ENCODE measurements at places on chromosomes 16 and 17.

DNA sequence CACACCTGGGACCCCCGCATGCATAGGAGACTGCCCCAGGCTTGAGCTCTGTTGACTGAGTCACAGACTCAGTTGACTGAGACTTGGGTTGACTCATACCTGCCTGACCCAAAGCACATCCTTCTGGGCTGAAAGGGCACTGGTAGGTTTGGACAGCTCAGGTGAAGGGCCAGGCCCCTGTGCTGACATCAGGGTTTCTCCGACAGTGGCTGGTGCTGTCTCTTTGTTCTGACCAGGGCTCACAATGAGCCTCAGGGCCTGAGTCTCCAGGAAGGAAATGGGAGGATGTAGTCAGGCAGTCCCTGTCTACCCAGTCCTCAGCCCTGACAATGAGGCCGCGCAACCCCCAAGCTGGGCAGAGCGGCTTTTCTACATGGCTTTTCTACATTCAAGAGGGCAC lies 6.5 kb downstream of the SPNS2 start:
- DNase-seq, result peak; percentile 89

GRCh38 chr17:68034452-68034776 lies 1.1 kb upstream of the KPNA2 start:
- no peak for DNase-seq

DNA sequence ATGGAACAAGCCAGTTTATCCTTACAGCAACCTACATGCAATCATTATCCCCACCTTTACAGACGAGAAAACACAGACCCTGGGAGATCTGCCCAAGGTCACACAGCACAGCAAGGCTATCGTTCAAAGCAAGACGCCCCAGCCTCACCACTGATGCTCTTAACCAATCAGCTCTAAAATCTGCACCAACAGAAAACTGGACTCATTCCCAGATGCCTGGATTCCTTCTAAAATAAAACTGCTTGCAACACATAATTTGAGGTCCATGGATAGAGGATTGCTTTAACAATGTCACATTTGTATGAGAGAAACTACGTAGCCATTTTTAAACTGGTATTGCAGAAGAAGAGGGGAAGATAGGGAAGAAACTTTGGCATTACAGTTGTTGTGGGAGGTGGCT lies 6.8 kb downstream of the COTL1 start:
- no peak for DNase-seq

GRCh38 chr17:33725675-33726271 lies 432.7 kb upstream of the ASIC2 start:
- DNase-seq, result peak; percentile 74

DNA sequence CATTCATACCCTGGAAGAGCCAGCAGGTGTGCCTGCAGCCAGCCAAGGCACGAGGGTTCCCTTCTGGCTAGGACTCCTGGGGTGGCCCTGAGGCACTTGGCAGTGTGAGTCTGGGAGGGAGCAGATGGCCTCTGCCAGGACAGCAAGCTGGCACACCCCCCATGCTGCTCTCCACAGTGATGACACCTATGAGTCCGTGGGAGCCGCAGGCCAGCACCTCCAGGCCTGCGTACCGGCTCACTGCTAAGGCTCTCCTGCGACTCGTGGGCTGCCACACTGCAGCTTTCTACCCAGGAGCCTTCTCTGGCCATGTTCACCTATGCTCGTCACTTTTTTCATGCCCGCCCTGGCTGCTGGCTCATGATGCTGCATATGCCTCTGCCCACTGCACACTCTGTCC lies 68.1 kb downstream of the NDEL1 start:
- DNase-seq, result no peak

DNA sequence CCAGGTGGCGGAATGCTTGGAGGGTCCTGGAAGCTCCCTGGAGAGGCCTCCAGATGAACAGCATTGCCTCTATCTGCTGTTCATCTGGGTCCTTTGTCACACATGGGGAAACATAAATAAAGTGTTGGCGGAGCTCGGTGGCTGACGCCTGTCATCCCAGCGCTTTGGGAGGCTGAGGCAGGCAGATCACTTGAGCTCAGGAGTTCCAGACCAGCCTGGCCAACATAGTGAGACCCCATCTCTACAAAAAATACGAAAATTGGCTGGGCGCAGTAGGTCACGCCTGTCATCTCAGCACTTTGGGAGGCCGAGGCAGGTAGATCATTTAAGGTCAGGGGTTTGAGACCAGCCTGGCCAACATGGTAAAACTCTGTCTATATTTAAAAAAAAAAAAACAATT lies 2.2 kb downstream of the MYADML2 start:
- no peak for DNase-seq

DNA sequence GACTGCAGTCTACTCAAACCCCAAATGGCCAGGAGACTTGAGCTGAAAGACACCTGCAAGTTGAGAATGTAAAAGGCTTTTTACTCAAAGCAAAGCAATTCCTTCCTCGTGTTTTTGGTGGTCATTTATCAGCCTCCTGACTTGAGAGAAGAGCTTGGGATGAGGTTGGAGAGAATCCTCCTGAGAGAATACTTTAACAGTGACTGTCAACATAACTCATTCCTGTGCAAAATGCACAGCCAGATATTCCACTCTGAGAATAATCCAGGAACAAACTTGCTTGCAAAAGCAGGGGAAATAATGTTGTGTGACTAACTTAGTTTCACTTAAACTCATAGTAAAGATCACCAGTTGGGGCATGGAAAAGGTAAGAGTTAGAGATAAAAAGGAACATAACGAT lies 53.4 kb downstream of the SNTB2 start:
- DNase-seq, result no peak

- no peak for DNase-seq
Measured at GRCh38 chr16:73154063-73154870, 106.3 kb upstream of the ZFHX3 start.

DNA sequence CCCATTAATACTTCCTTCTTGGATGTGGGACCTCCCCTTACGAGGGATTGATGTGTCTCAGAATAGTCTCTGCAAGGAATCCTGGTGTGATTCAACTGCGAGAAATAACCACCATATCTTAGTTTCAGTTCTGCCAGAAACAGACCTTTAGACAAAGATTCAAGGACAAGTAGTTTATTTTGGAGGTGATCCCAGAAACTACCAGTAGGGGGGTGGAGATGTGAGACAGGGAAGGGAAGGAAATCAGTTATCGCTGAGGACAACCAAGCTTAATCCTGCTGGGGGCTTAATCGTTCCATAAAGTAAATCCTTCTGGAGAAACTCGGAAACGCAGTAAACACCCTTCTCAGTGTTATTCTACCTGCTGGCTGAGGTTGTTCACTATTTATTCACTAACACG lies 5.0 kb upstream of the SDR42E1 start:
- no peak for DNase-seq

GRCh38 chr17:81607431-81607830 lies 29.5 kb downstream of the NPLOC4 start:
- DNase-seq, result no peak

DNA sequence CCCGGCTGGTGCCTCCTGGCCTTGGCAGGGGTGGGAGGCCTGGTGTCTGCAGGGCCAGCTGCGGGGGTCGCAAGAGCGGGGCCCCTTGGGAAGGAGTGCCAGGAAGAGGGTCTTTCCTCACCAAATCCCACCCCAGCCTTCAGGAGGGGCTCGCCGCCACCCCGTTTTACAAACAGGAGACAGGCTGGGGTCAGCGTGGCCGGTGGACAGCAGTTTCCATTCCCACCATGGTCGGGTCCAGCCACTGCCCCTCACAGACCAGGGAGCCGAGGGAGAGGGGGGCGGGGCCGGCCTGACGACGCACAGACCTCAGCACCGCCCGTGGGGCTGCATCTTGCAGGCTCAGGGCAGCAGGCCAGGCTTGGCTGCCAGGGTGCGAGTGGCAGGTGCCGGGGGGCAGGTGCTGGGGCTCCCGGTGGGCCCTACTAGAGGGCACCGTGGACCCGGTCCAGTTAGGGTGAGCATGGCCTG lies 7.6 kb downstream of the CBFA2T3 start:
- no peak for DNase-seq

GRCh38 chr17:80948019-80948975 lies 43.3 kb upstream of the CHMP6 start:
- DNase-seq, result no peak

GRCh38 chr16:25366078-25366477 lies 108.4 kb upstream of the ZKSCAN2 start:
- no peak for DNase-seq

- DNase-seq, result peak; percentile 64
Measured at GRCh38 chr16:57801809-57802340, 416 bp downstream of the KIFC3 start.

DNA sequence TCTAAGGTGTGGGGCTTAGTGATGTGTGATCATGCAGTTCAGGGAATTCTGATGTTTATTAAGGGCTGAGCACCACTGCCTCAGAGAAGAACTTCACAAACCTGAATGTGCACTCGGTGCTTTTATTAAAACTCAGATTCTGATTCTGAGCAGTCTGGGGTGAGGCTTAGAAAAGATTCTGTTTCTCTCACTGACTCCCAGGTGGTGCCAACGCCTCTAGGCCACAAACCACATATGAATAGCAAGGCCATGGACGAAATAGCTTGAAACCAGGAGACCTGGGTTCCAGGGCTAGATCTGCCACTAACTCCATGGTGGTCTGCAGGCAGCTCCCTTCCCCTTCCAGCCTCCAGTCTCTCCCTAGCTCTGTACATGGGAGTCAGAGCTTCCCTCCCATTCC lies 169.1 kb downstream of the HS3ST3B1 start:
- no peak for DNase-seq

DNA sequence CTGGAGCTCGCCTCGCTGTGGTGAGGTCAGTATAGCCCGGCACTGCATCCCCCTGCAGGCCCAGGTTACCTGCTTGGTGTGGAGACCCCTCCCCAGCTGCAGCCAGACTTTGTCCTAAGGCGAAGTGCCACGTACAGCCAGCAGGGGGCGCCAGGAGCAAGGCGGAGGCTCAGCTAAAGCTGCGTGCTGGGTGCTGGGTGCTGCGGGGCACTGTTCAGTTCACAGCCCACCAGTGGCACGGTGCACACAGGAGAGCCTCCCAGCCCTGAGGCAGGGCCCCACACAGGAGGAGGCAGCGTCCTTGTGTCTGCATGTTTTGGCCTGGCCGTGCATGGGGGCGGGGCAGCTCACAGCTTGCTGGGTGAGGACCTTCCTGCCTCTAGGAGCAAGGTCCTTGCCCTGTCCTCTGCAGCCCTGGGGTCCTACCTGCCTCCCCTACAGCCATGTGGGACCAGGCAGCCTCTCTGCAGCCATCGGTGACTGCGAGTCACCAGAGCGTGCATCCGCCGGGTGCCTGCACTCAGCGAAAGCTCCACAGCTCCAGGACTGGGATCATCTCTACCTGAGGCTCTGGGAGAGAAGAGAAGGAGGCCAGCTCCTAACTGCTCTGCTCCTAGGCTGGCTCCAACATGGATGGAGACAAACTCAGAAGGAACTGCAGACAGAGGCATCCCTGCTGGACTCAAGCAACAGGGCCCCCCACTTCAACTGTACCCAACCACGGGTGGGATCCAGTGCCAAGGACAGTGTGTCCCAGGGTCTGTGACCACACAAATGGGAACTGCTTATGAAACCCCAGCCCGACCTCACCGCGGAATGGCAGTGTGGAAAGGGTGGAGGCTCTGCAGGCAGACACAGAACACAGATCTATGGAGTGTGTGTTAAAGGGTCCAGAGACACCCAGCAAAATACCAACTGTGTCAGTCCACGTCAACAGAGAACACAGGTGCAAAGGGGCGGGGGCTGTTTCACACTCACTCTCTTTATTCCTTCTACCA lies 19.0 kb downstream of the SLC7A5 start:
- DNase-seq, result peak; percentile 90

GRCh38 chr16:88815901-88816589 lies 4.3 kb upstream of the APRT start:
- peak; percentile 67 for DNase-seq

DNA sequence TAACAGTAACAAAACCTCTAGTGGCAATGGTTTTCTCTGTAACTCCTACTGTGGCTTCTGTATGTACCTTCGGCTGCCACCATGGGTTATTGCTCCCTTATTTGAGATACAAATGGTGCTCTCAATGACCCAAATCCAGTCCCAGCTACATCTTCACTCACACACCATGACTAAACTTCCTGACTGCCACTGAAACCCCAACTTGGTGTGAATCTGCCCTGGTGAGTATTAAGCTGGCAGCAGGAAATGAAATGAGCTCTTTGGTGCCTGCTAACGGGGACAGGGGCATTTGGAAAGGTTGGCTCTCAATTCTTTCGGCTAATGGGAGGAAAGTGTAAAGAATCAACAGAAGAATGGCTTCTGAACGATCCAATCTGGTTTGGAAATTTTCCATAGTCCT lies 7.5 kb upstream of the SLC35B1 start:
- DNase-seq, result no peak

DNA sequence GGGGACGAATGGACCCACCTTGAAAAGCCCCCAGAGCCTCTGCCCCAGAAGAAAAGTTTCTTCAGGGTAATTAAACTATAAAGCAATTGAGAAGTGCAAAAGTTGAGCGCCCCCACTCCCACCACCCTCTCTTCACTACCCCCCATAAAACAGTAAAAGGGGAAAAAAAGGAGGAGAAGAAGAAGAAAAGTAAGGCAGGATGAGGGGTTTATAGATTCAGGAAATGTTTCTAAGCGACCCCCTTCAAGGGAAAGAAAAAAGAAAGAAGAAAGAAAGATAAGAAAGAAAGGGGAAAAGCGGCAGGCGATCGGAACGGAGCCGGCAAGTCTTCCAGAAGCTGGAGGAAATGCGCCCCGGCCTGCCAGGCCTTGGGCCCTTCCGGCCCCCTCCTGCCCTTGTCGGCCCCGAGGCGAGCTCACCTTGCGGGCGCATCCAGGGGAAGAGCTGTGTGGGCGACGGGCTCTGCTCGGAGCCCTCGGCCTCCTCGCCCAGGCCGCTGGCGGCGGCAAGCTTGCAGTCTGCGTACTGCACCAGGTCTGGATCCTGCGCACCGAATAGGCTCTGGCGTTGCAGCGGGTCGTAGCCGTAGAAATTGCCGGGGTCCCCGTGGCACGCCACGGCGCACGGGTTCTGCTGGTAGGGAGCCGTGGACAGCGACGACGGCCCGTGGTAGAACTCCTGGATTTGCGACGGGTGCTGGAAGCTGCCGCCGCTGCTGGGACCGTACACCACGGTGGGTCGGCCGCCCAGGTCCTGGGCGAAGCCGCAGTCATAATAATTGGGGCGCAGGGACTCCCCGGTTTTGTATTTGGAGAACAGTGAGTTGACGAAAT lies 1.0 kb downstream of the HOXB8 start:
- peak; percentile 72 for DNase-seq

- peak; percentile 77 for DNase-seq
Measured at GRCh38 chr17:63425483-63425882, 20.6 kb downstream of the CYB561 start.

- DNase-seq, result no peak
Measured at GRCh38 chr16:67517661-67518423, 10.8 kb upstream of the RIPOR1 start.

GRCh38 chr16:19802612-19803011 lies 82.0 kb downstream of the GPRC5B start:
- no peak for DNase-seq

GRCh38 chr17:59402760-59403159 lies 71.3 kb downstream of the YPEL2 start:
- DNase-seq, result no peak

GRCh38 chr17:18958611-18959010 lies 6.6 kb downstream of the SLC5A10 start:
- DNase-seq, result no peak

GRCh38 chr17:49361129-49361901 lies 735 bp downstream of the ZNF652 start:
- peak; percentile 49 for DNase-seq

Data from ELF-1 (cell line).